ENCODE measurements at places on chromosomes 2 and 18. TPM values are rescaled to one million over a fixed set of nuclear protein-coding genes. Genes with fewer than 3 reads are reported as not detected.

DNA sequence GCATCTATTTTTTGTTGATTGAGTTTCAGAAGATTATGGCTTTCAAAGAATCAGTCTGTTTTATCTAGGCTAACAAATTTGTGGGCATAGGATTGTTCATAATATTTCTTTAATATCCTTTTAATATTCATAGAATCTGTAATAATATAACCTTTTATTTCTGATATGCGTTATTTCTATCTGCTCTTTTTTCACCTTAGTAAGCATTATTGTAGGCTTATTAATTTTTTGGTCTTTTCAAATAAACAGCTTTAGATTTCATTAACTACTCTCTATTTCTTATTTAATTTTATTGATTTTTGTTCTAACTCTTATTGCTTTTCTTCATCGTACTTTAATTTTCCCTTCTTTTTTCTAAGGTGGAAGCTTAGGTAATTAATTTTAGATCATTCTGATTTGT is 1614.4 kb upstream of the DDX18 start:
- H3K27ac ChIP-seq = no peak overlapping the region
- H3K4me1 ChIP-seq = no peaks in the 10 kb centered on the region
- no peaks in the 10 kb centered on the region for H3K27me3 ChIP-seq
- no peak overlapping the region for H3K4me3 ChIP-seq
- no peaks in the 10 kb centered on the region for H3K36me3 ChIP-seq

Gene LCT
- 0.04 TPM for total RNA-seq

Gene ERFE
- total RNA-seq = 18.2 TPM

Gene GKN2
- total RNA-seq = not detected

Gene KCNS3
- total RNA-seq = 7.1 TPM

Gene FN1
- 50.4 TPM for total RNA-seq

Gene DCDC2C
- total RNA-seq = not detected

- H3K27ac ChIP-seq = no peak overlapping the region
- H3K4me1 ChIP-seq = no peaks in the 10 kb centered on the region
- H3K27me3 ChIP-seq = no peaks in the 10 kb centered on the region
- no peak overlapping the region for H3K4me3 ChIP-seq
These were observed 130.6 kb downstream of the AKAIN1 start for GRCh38 chr18:5066380-5066977.

GRCh38 chr2:228602288-228602687 is 420.8 kb upstream of the SPHKAP start:
- no peak overlapping the region for H3K4me3 ChIP-seq
- no peaks in the 10 kb centered on the region for H3K27me3 ChIP-seq
- no peaks in the 10 kb centered on the region for H3K36me3 ChIP-seq
- DNase-seq = no peak

- no peak overlapping the region for H3K27ac ChIP-seq
- DNase-seq = no peak
- no peak overlapping the region for H3K4me3 ChIP-seq
- no peaks in the 10 kb centered on the region for H3K27me3 ChIP-seq
These were observed 153.9 kb downstream of the TWIST2 start for GRCh38 chr2:239001794-239002193.

Data from psoas muscle (tissue), 8 donors.